ENCODE measurements at places on chromosomes 1 and 21.

DNA sequence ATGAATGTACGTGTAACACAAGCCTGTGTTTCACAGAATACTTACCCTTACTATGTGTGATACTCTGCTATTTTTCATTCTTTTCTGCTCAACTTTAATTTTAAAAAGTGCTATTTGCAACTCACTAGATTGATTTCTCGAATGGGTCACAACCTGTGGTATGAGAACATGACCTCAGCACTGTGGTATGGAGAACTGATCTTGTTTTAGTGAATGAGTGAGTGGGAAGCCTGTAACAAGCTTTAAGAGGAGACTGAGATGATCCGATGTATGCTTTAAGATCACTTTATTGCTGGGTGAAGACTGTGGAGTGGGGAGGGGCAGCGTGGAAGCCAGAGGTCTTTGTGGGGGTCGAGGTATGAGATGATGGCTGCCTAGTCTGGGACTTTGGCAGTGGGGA, 21.6 kb downstream of the MECR start:
- no peak for DNase-seq

DNA sequence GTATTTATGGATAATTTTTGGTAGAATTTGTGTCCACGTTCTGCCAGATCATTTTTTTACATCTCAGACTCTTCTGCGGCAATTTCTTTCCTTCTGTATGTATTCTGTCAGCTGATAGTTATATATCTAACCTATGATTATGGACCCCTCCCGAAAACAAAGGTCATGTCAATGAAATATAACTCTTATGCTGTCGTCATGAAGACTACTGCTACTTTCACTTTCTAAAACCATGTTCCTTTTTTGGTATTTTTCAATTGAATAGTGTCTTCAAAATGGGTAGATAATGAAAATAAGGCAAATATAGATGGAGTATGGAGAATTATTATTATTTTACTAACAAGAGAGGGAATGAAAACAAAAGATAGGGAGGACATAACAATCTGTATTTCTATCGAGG, 3.2 kb downstream of the ANGPTL1 start:
- no peak for DNase-seq

DNA sequence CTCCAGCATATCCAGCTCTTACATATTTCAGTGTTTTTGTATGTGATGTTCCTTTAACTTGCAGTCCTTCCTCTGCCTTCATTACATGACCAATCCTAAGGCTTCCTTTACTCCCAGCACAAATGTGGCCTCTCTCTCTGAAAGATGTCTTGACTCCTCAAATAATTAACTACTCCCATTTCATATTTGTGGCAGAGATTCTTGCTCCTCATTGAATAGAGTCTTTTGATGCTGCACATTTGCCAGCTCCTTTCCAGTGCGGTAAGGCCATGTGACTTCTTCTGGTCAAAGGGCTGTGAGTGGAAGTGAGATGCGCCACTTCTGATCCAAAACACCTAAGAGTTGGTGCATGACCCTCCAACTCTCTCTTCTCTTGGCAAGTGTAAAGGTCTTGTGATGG, 19.1 kb upstream of the LAMC1 start:
- no peak for DNase-seq

GRCh38 chr1:14404862-14405301, 193.6 kb upstream of the KAZN start:
- no peak for DNase-seq

- no peak for DNase-seq
Measured at GRCh38 chr21:33698087-33698860, 56.0 kb downstream of the ITSN1 start.

Measured in GM19239 (cell line).